ENCODE measurements at places on chromosomes 1 and 21.

GRCh38 chr21:46294647-46295176, 8.6 kb downstream of the YBEY start:
- DNase-seq, result no peak

- DNase-seq, result peak; percentile 73
Measured at GRCh38 chr1:25549273-25550154, 6.1 kb downstream of the LDLRAP1 start.

- DNase-seq, result peak; percentile 60
Measured at GRCh38 chr1:203127666-203128430, at the start of gene ADORA1. Gene ADORA1 (plus strand): TSS chr1:203127726. CDS start chr1:203128842, 1,116 bp downstream.

DNA sequence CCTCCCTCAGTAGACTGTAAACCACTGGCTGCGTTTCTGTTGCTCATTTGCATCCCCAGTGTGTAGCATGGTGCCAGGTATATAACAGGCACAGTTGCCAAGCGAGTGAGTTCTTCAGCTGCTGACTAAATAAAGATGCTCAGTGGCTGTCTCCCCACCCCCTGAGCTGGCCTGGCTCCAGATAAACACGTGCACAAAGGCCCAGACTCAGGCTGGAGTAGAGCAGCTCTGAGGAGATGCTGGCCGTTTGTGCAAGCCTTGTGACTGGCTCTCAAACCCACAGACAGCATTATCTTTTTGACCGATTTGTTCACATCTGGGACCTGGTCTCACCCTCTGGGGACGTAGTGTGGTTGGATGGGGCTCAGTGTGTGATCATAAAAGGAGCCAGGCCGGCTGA, 7.1 kb downstream of the CHRNB2 start:
- DNase-seq, result peak; percentile 84

DNA sequence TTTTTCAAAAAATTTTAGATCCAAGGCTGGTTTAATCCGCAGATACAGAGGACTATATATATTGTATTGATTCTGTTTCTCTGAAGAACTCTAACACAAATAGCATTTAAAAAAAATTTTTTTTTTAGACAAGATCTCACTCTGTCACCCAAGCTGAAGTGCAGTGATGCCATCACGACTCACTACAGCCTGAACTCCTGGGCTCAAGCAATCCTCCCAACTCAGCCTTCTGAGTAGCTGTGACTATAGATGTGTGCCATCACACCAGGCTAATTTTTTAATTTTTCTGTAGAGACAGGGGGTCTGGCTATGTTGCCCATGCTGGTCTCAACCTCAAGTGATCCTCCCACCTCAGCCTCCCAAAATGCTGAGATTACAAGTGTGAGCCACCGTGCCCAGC, 3.0 kb downstream of the ANKRD45 start:
- no peak for DNase-seq

DNA sequence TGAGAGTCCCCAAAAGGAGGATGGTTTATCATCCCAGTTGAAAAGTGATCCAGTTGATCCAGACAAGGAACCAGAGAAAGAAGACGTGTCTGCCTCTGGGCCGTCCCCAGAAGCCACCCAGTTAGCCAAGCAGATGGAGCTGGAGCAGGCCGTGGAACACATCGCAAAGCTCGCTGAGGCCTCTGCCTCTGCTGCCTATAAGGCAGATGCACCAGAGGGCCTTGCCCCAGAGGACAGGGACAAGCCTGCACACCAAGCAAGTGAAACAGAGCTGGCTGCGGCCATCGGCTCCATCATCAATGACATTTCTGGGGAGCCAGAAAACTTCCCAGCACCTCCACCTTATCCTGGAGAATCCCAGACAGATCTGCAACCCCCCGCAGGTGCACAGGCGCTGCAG, 43.3 kb downstream of the ZBTB17 start:
- no peak for DNase-seq

- DNase-seq, result no peak
Measured at GRCh38 chr1:156481527-156481926, 19.0 kb downstream of the MEF2D start.

DNA sequence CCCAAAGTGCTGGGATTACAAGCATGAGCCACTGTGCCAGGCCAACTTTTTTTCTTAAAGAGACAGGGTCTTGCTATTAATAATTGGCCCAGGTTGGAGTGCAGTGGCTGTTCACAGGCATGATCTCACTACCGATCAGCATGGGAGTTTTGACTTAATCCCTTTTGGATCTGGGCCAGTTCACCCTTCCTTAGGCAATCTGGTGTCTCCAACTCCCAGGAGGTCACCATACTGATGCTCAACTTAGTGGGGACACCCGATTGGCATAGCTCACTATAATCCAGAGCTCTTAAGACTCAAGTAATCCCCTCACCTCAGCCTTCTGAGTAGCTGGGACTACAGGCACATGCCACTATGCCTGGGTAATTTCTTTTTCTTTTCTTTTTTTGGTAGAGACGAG, 64.2 kb upstream of the SCYL3 start:
- no peak for DNase-seq

DNA sequence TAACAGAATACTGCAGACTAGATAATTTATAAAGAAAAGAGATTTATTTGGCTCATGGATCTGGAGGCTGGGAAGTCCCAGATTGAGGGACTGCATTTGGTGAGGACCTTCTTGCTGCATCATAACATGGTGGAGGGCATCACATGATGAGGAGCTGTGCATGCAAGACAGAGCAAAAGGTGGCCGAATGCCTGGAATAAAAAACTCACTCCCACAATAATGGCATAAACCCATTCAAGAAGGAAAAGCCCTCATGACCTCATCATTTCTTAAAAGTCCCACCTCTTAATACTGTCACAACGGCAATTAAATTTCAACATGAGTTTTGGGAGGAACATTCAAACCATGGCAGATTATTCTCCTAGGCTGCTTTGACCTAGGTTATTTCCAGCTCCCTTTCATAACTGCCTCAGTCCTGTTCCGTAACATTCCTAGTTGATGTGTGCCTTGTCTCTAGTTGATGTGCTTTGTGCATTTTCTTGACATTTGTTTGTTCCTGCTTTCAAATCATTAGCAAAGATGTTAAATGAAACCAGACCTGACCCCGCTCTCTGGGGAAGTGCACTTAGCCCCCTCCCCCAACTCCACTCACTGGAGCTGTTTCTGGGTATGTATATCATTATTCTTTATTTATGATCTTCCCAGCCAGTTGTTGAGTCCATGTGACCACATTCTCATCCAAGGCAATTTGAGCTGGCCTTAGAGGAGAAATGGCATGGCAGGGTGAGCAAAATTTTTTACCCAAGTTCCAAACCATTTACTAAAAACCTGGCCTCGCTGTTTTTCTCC, 148.5 kb downstream of the GDAP2 start:
- DNase-seq, result peak; percentile 52

GRCh38 chr1:117651616-117652015, 45.8 kb downstream of the TENT5C start:
- DNase-seq, result no peak

DNA sequence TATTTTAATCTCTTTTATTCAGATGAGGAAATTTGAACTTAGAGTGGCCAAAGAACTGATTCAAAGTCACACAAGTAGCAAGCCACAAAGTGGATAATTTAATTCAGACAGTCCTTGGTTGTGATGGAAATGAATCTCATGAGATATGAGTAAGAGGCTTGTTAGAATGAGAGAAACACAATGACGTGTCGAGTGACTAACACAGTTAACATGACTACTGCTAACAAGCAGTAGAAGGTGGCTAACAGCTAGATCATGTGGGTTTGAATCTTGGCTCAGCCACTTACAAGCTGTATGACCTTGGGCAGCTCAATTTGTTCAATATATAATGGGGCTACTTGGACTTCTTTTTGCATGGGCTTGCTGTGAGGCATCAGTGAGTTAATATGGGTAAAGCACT, 104.5 kb upstream of the LMO4 start:
- no peak for DNase-seq

GRCh38 chr1:111882559-111882958, 106.9 kb downstream of the KCND3 start:
- no peak for DNase-seq

GRCh38 chr1:203147376-203147775, 19.9 kb downstream of the ADORA1 start:
- DNase-seq, result no peak

DNA sequence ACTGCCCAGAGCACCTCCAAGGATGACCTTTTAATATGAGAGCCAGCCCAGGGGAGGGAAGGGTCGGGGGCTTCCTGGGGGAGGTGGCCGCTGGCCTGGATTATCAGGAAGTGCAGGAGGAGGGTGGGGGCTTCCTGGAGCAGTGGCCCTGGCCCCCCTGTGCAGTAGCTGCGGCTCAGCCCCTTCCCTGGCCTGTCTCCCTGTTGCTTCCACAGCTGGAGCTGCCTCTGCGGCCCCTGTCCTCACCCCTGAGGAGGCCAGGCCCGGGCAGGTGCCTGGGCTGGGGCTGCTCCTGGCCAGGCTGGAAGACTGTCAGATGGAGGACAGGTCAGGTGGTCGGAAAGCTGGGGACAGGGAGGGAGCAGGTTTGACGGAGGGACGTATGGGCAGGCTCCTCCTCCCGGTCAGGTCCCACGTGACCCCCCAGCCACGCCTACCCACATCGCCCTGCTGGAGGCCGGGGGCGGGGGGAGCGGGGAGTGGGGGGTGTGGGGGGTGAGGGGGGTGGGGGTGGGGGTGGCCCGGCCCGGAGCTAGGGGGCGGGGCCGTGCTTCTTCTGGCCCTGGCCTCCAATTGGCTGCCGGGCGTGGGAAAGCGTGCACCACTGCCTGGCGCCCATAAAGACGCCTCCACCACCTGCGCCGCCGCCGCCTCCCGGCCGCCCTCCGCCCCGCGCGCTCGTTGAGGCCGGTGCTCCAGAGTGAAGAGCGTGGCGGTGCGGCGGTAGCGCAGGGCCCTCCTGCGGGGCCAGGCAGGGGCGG, 10.2 kb upstream of the TNFRSF14 start:
- DNase-seq, result peak; percentile 78

- no peak for DNase-seq
Measured at GRCh38 chr1:190328361-190328760, 149.3 kb downstream of the BRINP3 start.

DNA sequence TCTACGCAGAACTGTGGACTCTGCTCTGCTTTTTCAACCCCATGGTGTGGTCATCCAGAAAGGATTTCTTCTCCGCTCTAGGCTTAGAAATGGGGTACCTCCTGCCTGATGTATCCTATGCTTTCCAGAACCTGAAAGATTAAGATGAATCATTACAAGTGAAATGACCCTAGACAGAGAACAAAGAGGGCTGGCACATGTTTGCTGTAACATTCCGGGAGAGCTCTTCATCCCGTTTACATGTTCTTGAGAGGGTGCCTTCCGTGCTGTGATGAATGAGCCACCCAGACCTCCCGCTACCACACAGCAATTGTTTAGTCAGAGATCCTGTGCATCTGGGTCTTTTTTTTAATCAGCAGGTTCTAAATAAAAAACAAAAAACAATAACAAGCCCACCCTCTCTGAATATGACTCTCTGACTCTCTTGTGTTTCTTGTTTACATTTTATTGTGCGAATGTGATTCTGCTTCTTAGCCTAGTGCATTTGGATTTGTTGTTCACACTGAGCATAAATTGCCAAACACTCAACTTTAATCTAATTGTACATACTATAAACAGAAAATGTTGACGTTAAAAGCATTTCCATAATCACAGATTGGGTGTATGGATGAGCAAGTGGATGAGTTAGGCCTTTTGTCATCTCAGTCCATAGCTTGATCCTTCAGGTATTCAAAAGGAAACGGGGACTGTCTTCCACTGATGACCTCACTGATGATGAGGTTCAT, 87.1 kb downstream of the GPR88 start:
- DNase-seq, result no peak

- DNase-seq, result no peak
Measured at GRCh38 chr1:29732453-29732852, 496.1 kb downstream of the PTPRU start.

DNA sequence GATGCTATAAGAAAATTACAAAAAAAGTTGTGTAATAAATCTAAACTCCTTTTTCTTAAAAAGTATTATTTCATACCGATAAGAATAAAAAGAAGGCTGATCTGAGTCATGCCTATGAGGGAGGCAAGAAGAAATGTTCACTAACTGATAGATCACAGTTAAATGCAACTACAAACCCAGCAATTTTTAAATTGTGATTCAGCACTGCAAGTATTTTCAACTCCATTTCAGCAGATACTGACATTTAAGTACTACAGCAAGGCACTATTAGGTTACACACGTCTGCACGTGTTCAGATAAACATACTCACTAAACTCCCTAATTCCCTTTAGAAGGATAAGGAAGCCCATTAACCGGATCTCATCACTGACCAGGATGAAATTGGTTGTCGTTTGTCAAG, 213.3 kb upstream of the ZRANB2 start:
- no peak for DNase-seq

GRCh38 chr1:210627755-210628154, 299.1 kb downstream of the HHAT start:
- DNase-seq, result peak; percentile 35

DNA sequence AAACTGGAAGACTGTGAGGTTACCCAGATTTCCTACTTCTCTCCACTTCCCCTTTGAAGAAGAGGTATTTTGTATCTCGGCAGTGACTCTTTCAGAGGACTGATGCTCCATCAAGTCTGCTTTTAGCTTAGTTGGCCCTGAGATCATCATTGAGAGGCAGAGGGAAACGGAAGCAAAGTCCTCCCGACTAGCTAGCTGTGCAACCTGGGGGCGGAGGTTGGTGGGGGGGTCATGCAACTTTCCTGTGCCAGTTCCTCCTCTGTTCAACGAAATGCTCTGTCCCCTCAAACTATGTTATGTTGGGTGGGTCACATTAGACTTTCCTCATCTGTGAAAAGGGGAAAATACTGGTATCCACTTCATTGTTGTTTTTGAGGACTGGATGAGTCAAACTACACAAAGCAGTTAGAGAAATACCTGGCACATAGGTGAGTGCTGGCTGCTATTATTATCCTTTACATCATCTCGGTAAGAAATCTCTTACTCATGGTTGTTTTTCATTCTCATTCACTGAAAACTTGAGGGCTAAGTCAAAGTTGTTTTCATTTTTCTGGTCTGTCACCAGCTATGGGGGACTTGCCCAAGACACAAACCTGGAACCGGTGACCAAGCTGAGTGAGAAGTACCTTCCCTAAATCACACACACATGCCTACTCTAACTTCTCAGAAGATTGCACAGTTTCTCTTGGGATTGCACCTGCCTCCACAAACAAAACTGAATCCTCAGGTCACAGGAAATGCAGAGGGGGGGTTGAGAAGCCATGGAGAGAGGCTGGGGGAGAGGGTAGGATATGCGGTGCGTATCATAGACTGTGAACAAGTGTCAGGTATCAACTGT, 83.3 kb downstream of the ABCA4 start:
- no peak for DNase-seq

DNA sequence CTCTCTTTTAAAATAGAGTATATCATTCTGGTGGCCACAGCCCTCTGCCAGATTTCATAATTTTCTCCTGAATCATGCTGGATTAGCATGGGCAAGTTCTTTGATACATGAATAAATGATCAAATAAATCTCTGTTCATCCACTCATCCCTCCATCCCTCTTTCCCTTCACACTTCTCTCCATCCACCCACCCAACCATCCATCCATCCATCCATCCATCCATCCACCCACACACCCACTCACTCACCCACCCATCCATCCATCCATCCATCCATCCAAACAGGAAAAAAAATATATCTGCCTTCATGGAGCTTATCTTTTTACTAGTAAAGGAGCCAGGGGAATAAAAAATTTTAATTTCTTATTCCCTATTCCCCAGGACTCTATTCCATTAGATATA, 49.3 kb downstream of the URB2 start:
- no peak for DNase-seq

GRCh38 chr1:224696891-224697765, 81.0 kb downstream of the CNIH3 start:
- peak; percentile 57 for DNase-seq

GRCh38 chr1:7899741-7900140, 40.9 kb downstream of the TNFRSF9 start:
- DNase-seq, result no peak

GRCh38 chr21:43741423-43742096, 22.6 kb downstream of the PDXK start:
- no peak for DNase-seq
